Cerebellum (tissue), 4 donors: ENCODE measurements at places on chromosomes 13 and 19.

GRCh38 chr13:95559100-95559499, 6.6 kb downstream of the CLDN10 start:
- DNase-seq = no peak

GRCh38 chr13:91079176-91079575, 268.3 kb upstream of the MIR17HG start:
- no peak for DNase-seq

GRCh38 chr13:74289107-74289506, 154.9 kb upstream of the KLF12 start:
- DNase-seq = no peak

DNA sequence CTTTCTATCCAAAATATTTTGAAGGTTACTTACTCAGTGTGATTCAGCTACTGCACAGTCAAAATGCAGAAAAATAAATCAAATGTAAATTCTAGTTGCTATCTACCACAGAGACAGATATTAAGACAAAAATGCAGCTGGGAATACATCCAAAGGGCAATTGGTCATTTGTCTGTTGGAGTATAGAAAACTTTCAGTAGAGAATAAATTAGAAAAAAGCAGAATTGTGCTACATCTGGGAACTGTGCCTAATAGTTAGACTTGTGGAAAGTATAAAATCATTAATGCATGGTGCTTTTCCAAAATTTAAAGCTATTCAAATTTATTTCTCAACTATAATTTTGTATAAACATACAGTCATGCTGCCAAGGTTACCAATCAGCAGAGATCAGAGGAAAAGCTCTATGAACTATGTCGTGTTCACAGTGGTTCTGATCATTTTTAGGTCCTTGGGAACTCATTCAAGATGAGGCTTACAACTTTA, 1635.8 kb downstream of the PCDH9 start:
- no peak for DNase-seq

DNA sequence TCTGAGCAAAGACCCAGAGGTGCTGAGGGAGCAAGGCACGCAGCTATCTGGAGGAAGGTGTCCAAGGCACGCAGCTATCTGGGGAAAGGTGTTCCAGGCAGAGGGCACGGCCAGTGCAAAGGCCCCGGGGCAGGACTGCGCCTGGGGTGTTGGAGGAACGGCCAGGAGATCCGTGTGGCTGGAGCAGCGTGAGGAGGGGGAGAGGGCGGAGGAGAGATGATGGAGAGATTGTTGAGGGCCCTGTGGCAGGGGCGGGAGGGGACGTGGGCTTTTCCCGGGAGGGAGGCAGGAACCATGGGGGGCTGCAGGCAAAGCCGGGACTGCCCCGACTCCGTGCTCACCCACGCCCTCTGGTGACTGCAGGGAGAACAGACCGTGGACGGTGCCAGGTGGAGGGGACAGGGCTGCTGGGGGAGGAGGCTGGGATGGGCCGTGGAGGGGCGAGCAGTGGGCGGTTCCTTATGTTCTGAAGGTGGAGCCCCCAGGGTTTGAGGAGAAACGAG, 13.3 kb upstream of the MISP start:
- peak; percentile 56 for DNase-seq

DNA sequence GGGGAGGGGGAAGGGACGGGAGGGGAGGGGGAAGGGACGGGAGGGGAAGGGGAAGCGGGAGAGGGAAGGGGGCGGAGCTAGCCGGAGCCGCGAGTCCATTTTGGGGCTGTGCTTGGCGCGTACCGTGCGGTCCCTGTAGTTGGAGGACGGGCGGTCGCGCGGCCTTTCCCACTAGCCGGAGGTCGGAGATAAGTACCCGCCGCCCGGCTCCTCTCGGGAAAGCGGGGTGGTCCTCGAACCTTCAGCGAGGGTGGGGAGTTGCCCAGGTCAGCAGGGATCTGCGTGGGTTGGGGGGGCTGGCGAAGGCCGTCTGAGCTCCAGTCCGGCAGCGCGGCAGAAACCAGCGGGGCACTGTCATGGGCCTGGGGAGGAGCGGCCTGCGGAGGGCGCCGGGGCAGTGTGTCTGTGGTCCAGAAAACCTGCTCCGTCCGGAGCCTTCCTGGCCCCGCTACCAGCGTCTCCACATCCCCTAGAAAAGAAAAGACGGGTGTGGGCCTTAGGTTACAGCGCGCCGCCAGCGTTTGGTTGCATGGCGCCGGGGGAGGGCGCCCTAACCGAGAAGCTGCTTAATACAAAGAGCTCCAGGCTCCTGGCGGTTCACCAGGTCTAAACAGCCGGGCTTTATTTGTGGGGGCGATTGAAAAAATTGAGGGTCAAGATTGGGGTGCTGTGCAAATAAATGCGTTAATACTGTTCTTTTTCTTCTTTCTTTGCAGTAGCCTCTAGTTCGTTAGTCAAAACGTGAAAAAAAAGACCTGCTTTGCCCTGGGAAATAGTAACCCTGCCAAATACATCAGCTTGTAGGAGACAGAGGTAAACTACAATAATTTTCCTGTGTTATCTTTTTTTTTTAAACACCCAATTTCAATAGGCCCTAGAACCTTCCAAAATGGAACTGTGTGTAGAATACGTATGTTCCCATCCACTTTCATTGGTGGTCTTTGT, at the start of gene TRIM13:
TSS of gene TRIM13 (plus strand) at position 92 of the 945 bp plus-strand sequence. CDS start 14,899 bp downstream, outside the sequence.
- DNase-seq = peak; percentile 84

GRCh38 chr19:54489341-54489740, 13.3 kb upstream of the LAIR2 start:
- no peak for DNase-seq

GRCh38 chr19:13872695-13873389, 4.1 kb upstream of the NANOS3 start:
- DNase-seq = no peak

DNA sequence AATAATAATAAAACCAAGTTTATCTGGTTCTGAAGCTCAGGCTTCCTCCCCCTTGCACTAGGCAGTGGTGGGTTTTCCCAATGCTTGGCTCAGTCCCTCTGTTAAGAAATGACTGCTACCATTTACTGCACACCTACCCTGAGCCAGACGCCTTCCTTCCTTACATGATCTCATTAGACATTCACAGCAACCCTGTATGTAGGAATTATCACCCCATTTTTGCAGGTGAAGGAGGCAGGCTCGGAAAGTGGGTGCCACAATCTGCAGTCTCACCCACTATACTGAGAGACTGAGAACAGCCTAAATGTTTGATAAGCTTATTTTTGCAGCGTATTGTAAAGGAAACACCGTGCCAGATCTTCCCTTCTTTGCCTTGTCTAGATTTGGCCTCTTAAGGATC, 18.3 kb upstream of the CACNG8 start:
- no peak for DNase-seq

DNA sequence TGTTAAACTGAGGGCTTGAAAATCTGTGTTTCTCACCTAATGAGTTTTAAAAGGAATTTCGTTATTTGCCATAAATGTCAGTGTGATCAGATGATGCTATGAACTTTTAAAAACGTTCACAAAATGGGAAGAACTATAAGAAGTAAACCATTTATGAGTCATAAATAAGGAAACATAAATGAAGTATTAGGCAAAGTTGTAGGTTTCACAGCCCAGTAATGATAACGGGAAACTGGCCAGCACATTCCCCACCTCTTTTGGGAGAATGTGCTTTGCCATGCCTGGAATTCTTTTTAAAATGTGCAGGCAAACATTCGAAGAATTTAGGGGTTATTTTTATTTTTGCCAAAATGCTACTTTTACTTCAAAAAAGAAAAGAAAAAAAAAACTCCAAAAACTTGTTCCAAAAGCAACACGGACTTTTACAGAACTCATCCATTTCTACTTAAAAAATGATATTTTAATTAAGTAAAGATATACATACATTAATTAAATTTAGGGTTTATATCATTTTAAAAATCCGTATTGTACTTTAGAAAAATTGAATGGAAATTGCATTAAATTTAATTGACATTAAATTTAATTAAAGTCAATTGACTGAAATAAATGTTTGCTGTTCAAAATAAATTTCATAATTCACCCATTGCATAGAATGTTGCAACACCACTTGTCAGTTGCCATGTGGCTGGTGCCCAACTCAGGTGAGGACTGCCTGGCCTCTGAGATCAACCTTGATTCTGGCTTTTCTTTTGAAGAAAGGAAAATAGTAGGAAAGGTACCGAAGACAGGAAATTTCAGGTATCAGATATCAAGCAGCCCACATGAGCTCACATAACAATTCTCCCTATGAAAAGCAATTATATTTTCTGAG, 1198.5 kb downstream of the EFNB2 start:
- no peak for DNase-seq

DNA sequence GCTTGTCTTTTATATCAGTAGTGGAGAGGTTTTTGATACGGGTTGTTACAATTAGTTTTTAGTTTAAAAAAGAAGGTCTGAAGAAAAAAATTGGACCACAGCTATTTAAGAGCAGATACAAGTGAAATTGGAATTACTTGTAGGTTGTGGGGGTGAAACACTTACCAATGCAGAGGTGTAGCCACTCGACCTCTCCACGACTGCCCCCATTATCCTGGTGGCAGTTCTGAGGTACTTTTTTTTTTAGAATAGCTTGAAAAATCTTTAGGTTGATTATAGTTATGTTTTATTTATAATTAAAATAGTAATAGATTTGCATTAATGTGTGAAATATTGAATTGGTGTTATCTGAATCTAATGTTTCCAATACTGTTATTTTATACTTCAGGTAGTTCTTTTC, 60.7 kb downstream of the PAN3 start:
- no peak for DNase-seq

DNA sequence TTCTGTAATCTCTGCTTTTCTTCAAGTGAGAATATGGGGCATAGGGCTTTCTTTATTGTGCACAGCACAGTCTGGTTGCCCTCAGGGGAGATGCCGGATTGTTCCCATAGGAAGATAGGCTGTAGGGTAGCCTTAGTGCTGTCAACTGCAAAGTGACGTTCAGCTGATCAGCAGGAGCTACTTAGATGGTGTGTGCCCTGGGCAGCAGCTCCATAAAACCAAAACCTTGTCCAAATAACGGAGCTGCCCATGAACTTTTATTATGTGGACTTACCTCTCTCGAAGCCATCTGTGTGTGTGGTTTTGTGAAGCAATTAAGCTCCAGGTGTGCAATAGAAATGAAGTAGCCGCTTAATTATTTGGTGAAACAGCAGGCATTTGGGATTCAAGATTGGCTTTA, 120.0 kb upstream of the RNF113B start:
- DNase-seq = no peak

- no peak for DNase-seq
These were observed 13.7 kb upstream of the NCCRP1 start for GRCh38 chr19:39183104-39183503.

DNA sequence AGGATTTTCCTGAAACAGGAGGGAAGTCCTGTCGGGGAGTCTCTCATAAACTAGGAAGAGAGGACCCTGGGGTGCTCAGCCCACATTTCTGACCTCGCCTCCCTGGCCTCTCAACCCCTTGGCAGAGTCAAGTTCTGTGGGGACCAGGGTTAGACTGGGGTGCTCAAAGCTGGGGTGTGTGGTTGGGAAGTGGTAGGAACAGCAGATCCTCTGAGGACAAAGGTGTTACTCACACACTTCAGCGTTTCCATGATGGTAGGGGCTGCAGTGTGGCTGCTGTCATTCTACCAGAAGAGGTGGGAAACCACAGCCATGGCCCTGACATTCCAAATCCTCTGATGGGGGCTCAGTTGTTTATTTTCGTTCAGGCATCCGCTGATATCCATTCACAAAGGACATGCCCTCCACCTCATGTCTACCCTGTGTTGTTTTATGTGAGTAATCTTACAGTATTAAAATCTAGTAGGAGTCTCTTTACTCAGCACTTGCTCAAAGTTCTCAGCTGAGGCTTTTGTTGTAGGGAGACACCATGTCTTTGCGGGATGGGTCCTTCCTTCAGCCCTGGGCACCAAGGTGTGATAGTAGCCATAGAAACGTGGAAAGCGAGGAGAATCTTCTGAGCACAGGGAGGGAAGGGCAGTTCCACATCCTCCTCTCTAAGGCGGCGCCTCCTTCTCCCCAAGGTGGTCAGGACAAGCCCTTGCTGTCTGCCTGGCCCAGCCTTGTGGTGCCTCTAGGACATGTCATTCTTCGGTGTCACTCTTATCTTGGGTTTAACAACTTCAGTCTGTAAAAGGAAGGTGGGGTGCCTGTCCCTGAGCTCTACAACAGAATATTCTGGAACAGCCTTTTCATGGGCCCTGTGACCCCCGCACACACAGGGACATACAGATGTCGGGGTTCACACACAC, 1.5 kb downstream of the KIR2DL3 start:
- no peak for DNase-seq
